ENCODE measurements at places on chromosomes 1 and 21. TPM values are rescaled to one million over a fixed set of nuclear protein-coding genes. Genes with fewer than 3 reads are reported as not detected.
A peak's percentile ranks its signal among the peaks of the same experiment; 100 is the strongest.

GRCh38 chr21:38041493-38041892, 125.2 kb upstream of the KCNJ6 start:
- no peak for DNase-seq
- H3K27me3 ChIP-seq, result no peaks in the 10 kb centered on the region
- H3K4me1 ChIP-seq, result no peaks in the 10 kb centered on the region
- H3K36me3 ChIP-seq, result no peaks in the 10 kb centered on the region
- H3K4me3 ChIP-seq, result no peak overlapping the region
- no peak overlapping the region for H3K27ac ChIP-seq

- DNase-seq, result no peak
- peak overlapping the region; percentile 89 for H3K27ac ChIP-seq
- peaks cover 30% of the 10 kb centered on the region for H3K4me1 ChIP-seq
- no peaks in the 10 kb centered on the region for H3K27me3 ChIP-seq
These were observed 111.7 kb upstream of the IPO9 start for GRCh38 chr1:201717286-201717685.

- H3K4me3 ChIP-seq, result no peak overlapping the region
- H3K4me1 ChIP-seq, result no peaks in the 10 kb centered on the region
- H3K36me3 ChIP-seq, result no peaks in the 10 kb centered on the region
- H3K27ac ChIP-seq, result no peak overlapping the region
These were observed 188.2 kb downstream of the ZBTB18 start for GRCh38 chr1:244239261-244239770.

DNA sequence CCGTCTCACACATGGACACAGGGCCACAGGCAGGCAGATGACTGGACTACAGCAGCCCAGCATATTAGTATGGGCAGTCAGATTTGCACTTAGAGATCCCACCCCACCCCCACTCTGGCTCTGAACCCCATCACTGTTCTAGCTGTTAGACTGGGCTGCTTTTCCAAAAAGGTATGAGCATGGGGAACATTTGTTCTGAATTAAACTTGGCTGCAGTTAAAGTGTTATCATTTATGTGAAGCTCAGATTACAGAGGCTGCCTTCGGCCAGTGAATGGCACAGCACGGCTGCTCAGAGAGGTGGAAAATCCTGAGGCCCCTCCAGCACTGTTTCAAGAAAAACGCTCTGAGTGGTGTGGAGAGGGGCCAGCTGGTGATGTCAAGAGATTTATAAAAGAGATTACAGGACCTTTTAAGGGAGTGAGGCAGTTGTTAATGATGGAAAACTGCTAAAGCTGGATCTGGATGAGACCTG, 6.9 kb upstream of the NOS1AP start:
- DNase-seq, result no peak
- no peak overlapping the region for H3K4me3 ChIP-seq
- no peaks in the 10 kb centered on the region for H3K27me3 ChIP-seq
- H3K4me1 ChIP-seq, result no peaks in the 10 kb centered on the region

Gene EIF3I
- 135 TPM for total RNA-seq

Gene AMY2A
- total RNA-seq, result 0.27 TPM

DNA sequence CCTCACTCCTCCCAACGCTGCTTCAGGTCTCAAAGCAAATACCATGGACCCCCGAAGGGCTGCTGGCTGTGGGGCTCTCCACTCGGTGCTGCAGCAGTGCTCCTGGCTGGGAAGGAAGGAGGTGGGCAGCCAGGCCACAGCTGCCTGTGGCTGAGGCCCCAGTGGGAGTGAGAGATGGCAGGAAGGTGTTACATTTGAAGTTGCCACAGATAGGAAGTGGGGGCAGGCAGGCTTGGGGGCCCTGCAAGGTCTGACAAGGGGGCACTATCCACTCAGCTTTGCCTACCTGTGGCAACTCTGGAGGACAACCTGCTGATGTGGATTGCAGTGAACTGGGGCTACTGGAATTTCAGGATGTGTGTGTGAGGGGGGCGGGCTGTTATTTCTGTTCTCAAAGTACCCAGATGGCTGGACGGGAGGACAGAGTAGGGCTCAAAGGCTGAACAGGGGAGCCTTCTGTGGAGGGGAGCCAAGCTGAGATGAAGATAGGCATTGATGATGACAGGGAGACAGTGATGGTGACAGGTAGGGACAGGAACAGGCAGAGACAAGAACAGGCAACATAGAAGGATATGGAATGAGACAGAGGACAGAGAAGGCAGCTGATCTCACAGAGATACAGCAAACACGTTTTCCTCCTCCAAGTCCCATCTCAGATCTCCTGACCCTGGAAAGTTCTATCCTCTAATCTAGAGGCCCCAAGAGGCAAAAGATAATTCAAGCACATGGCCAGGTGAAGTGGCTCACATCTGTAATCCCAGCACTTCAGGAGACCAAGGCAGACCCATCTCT, 1.8 kb downstream of the ZNF683 start:
- no peak overlapping the region for H3K27ac ChIP-seq
- DNase-seq, result no peak
- no peaks in the 10 kb centered on the region for H3K27me3 ChIP-seq
- H3K4me3 ChIP-seq, result no peak overlapping the region
- H3K36me3 ChIP-seq, result no peaks in the 10 kb centered on the region

DNA sequence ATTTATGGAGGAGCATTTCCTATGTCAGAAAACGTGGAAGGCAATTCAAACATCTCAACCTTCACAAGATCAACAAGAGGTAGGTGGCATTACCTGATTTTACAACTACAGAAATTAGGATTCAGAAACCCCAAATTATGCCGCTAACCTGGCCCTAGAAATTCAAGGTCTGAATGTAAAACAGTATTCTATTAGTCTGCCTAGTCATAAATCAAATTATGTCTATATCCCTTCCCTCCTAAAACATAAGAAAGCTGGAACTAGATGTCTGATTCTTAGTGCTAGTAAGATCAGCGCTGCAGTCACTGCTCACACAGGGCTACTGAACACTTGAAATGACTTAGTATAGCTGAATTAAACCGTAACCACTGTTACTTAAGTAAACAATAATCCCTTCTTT, 1.4 kb downstream of the TOMM20 start:
- H3K4me1 ChIP-seq, result no peaks in the 10 kb centered on the region
- peak overlapping the region; percentile 76 for H3K27ac ChIP-seq
- H3K27me3 ChIP-seq, result no peaks in the 10 kb centered on the region
- H3K4me3 ChIP-seq, result peak overlapping the region; percentile 89

Gene ASCL5
- total RNA-seq, result not detected

Gene TAL1
- 15.1 TPM for total RNA-seq

Gene TDRD5
- total RNA-seq, result not detected

DNA sequence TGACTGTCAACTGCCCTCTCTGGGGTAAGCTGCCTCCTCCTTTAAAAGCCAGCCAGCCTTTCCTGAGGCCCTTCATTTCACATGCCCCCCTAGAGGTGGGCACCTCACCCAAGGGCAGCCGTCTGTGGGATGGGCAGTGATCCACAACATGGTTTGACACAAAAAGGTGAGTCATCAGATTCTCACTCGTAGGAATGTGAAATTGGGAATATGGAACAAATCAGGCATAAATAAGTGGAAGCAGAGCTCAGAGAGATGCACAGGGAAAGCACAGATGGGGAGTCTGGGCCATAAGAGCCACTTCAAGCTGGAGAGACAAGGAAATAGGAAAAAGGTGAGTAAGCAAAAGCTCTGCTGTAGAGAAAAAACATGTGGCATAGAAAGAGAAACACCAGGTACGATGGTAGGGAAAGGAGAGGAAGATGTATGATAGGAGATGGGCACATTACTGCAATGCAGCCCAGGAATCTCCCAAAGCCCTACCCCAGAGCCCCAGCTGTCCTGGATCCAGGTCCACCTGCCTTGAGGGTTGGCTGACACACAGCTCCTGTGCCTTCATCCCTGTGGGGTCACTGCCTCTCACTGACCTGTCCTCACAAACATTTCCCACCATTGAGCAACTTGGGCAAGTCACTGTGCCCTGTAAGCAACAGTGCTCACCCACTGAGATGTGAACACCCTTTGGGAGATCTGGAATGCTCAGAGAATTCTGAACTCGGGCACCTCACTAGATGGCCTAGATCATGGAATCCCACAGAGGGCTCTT, 86.6 kb downstream of the ASTN1 start:
- no peak for DNase-seq
- no peaks in the 10 kb centered on the region for H3K4me1 ChIP-seq
- H3K27ac ChIP-seq, result no peak overlapping the region
- no peak overlapping the region for H3K4me3 ChIP-seq

Gene MR1
- total RNA-seq, result 13.8 TPM

Gene RHCE
- not detected for total RNA-seq

- no peaks in the 10 kb centered on the region for H3K4me1 ChIP-seq
- no peaks in the 10 kb centered on the region for H3K36me3 ChIP-seq
- no peaks in the 10 kb centered on the region for H3K27me3 ChIP-seq
- peak overlapping the region; percentile 39 for H3K27ac ChIP-seq
- DNase-seq, result peak; percentile 42
These were observed 46.5 kb downstream of the LUZP1 start for GRCh38 chr1:23122023-23122748.

Gene GBP1
- total RNA-seq, result 73.5 TPM

DNA sequence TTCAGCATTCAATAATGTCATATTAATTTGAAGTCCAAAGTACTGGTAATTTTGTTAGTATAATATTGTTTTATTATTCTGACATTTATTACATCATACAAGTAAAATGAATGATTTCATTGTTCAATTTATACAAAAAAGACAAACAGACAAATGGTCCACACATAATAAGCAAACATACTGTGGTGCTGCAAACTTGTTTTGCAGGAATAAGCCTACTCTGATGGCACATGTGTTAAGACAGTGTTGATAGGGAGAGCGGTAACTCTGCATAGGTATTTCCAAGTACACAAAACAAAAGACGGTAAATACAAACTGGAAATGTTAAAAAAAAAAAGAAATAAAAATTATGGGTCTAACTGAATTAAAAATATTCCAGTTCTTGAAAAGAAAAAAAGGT, 59.7 kb upstream of the DPYD start:
- no peaks in the 10 kb centered on the region for H3K4me1 ChIP-seq
- DNase-seq, result no peak
- H3K36me3 ChIP-seq, result no peaks in the 10 kb centered on the region
- H3K27ac ChIP-seq, result no peak overlapping the region
- no peak overlapping the region for H3K4me3 ChIP-seq
- no peaks in the 10 kb centered on the region for H3K27me3 ChIP-seq

Gene PGLYRP4
- total RNA-seq, result not detected

DNA sequence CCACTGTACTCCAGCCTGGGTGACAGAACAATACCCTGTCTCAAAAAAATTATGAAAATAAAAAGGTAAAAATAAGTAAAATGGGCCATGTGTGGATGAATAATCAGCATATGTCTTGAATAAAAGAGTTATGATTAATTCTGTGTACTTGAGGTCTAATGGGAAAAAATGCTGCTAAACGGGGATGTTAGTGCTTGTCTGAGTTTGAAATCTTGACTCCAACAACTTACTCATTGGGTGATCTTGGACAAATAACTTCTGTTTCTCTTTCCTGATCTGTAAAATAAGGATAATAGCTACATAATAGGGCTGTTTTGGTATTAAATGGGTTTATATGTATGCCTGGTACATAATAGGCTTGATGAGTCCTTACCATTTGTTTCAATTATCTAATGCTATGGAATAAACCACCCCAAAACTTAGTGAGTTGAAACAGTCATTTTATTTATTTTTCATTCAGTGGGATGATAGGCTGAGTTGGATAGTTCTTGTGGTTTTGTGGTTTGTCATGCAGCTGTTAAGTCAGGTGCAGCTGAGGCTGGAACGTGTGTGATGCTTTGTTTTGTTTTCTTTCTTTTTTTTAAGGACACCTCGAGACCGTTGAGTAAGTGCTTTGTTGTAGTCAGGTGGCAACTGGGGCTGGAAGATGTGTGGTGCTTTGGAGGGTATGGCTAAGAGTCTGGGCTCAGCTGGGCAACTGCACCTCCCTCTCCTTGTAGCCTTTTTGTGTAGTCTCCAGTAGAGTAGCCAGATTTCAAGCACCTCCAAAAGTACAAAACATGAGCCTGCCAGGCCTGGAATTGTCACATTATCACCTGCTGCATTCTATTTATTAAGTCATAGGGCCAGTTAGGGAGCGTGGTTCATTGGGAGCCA, 4.9 kb downstream of the MDM4 start:
- H3K4me3 ChIP-seq, result no peak overlapping the region
- no peaks in the 10 kb centered on the region for H3K27me3 ChIP-seq
- H3K27ac ChIP-seq, result no peak overlapping the region
- no peak for DNase-seq
- H3K36me3 ChIP-seq, result no peaks in the 10 kb centered on the region

Gene KCNJ9
- 0.28 TPM for total RNA-seq

DNA sequence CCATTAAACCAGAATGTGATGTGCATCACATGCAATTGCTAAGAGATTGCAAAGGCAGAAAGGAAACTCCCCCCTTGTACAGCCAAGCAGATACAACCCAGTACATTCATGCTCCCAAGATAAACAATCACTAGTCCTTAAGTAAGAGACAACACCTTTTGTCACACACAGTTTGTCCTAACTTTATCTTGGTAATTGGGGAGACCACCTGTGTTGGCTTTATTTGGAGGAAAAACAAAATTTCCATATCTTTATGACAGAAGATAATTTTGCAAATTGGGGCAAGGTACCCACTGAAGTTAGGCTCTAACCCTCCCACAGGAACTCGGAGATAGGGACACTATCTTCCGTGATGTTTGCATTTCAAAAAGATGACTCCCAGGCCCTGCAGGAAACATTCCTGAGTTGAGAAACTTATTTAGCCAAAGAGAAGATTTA, 175.0 kb upstream of the TNR start:
- H3K4me1 ChIP-seq, result no peaks in the 10 kb centered on the region
- no peaks in the 10 kb centered on the region for H3K36me3 ChIP-seq
- no peak overlapping the region for H3K27ac ChIP-seq
- no peak for DNase-seq

DNA sequence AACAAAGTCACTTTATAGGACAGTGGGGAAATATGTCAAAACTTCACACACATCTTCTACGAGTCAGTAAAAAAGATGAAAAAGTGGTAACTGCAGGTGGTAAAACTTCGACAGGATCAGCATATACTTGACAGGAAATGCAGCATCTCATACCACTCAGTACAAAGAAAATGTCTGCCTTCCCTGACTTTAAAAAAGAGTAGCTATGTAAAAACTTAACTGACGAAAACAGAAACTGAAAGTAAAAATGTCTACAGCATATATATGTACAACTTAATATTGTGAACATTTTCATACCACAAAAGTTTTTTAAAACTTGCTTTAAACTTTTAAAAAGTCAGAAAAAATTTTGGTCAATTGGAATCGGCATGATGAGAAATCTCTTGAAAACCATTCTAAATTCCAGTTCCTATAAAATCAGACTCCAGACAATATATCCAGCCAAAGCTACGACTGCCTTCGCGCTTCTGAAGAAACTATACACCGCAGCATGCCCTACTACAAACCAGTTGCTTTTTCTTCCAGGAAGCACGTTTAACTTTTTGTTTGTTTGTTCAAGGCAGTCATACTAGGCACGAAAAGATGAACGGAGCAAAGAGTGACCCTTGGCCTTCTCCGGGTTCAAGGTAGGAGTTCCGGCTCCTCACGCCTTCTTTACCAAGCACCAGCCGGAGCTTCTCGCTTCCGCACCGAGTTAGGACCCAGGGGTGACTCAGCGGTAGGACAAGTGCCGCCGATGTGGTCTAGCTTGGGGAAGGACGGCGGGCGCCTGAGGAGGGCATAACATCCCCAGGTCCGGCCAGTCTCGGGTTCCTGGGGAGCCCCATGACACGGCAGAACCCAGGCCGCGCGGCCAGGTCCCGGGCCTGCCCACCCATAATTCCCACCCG, 612 bp downstream of the PSMA5 start:
- no peaks in the 10 kb centered on the region for H3K27me3 ChIP-seq
- peak overlapping the region; percentile 86 for H3K27ac ChIP-seq
- DNase-seq, result no peak
- H3K4me3 ChIP-seq, result peak overlapping the region; percentile 90
- no peaks in the 10 kb centered on the region for H3K36me3 ChIP-seq

All from uterus (tissue), 4 donors.